Foreskin keratinocyte (primary cell): ENCODE measurements at places on chromosomes 16 and 17. TPM values are rescaled to one million over a fixed set of nuclear protein-coding genes. Genes with fewer than 3 reads are reported as not detected.

- DNase-seq, result no peak
These were observed 128.1 kb downstream of the AIPL1 start for GRCh38 chr17:6306820-6307219.

GRCh38 chr17:7109461-7110322 is 4.9 kb downstream of the ASGR2 start:
- no peak for DNase-seq

DNA sequence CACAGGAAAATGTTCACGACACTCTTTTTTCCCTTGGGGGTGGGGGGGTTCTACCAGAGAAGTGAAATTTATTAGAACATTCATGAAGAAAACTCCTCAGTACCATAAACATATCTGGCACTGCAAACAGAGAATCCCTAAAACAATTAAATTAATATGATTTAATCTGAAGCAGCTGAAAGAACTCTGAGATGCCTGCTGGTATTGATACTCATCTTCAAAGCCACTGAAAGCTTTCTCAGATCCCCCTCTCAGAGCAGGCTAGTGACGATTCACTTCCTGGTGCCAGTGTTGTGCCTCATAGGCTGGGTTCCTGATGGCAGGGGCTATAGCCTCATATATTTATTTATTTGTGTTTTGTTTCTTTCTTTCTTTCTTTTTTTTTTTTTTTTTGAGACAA is 52.7 kb downstream of the MYH10 start:
- DNase-seq, result no peak

- DNase-seq, result no peak
These were observed 46.4 kb downstream of the MYH11 start for GRCh38 chr16:15810411-15810810.

- no peak for DNase-seq
These were observed 42.5 kb upstream of the ASIC2 start for GRCh38 chr17:33335491-33336173.

Gene MAPK8IP3
- total RNA-seq, result 22.4 and 28.2 TPM in 2 replicates

- no peak for DNase-seq
These were observed at the start of gene WNT3 for GRCh38 chr17:46818316-46818928. WNT3 (minus strand) TSS chr17:46818692; CDS start chr17:46818597, 95 bp downstream.

Gene TNFSF13
- total RNA-seq, result 2.4 and 2.6 TPM in 2 replicates

DNA sequence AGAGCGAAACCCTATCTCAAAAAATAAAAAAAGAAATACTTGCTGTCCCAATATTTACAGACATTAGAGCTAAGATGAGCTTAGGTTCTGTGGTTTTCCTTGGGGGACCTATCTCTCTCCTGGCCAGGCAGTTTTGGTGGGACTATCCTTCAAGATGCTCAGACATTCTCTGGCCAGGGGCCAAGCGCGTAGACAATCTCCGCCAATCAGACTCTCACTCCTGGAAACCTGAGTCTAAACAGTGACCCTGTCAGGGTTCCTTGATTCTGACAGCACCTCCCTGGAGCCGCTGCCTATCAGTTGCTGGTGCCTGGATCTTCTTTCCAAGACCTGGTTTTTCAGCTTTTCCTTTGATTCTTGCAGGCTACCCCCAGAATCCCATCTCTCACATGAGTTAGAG is 45.6 kb downstream of the EMP2 start:
- DNase-seq, result no peak

Gene RDM1
- total RNA-seq, result 0.85 and 1.8 TPM in 2 replicates

Gene TBC1D3B
- 0.81 and 0.85 TPM in 2 replicates for total RNA-seq

- no peak for DNase-seq
These were observed 12.6 kb upstream of the ATP6V0C start for GRCh38 chr16:2500918-2501750.

GRCh38 chr17:28989028-28989427 is 16.8 kb downstream of the SEZ6 start:
- DNase-seq, result no peak

DNA sequence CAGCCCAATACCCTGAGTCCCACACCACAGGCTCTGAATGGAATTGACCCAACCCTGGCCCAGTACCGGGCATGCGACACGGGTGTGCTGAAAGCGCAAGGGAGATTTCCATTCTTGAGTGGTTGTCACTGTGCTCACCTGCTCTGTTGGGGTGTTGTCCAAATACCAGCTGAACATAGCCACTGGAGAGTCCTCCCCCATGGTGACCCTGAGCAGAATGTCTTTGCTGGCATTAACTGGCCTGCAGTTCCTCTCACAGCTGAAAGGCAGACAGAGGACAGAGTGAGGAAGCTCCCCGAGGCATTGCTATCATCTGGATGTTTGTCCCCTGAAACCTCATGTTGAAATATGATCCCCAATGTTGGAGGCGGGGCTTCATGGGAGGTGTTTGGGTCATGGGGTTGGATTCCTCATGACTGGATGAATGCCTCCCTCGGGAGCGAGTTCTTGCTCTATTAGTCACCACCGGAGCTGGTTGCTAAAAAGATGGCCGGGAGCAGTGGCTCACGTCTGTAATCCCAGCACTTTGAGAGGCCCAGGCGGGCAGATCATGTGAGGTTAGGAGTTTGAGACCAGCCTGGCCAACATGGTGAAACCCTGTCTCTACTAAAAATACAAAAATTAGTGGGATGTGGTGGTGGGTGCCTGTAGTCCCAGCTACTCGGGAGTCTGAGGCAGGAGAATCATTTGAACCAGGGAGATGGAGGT is 57.3 kb upstream of the BCO1 start:
- DNase-seq, result peak; percentile 96

GRCh38 chr16:46843898-46844642 is 13.1 kb upstream of the C16orf87 start:
- no peak for DNase-seq

- no peak for DNase-seq
These were observed 70.8 kb downstream of the XPO6 start for GRCh38 chr16:28140788-28141618.

DNA sequence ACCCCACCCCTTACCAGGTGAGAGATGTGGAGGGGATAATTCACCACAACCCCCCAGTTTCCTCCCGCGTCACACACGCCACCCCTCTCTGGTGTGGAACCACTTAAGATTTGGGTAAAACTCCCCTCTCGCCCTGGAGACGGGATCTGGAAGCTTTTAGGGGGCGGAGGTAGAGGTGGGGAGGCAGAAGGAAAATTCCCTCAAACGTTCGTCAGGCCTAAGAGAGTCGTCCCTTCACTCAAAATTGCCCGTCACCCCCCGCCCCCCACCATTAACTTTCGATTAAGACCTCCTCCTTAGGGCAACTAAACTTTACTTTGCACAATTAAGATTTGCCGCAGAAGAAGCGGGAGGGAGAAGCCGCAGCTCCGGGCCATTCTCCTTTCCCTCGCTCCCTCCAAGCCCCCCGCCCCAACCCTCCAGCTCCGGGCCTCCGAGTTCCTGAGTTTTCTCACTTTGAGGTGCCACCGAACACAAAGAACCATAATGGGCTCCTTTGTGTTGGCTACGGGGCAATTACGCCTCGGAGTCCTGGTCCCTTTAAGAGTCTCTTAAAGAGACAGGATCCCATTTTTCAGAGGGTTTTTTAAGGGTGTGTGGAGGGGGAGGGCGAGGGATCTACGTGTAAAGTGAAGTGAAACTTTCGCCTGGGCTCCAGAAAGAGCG is 985 bp upstream of the FZD2 start:
- no peak for DNase-seq

- peak; percentile 27 for DNase-seq
These were observed 82.0 kb upstream of the PLCG2 start for GRCh38 chr16:81696961-81697615.

- DNase-seq, result no peak
These were observed 80.8 kb upstream of the HSBP1 start for GRCh38 chr16:83727018-83727417.

DNA sequence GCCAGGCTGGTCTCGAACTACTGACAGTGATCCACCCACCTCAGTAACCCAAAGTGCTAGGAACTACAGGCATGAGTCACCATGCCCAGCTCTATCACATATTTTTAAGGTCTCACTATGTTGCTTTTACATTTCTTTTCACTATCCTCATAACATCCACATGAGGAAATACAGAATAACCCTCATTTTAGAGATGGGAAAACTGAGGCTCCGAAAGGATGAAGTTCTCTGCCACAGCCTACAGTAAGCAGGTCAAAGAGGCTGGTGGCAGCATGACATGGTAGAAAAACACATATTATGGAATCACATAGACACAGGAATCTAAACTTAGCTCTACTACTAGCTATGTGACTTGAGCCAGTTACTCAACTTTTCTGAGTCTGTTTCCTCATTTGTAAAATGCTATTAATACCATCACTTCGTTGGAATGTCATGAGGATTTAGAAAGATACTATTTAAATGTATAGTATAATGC is 32.2 kb downstream of the APPBP2 start:
- no peak for DNase-seq

Gene PRSS53
- 1.1 and 1.4 TPM in 2 replicates for total RNA-seq

Gene PDILT
- total RNA-seq, result not detected in 2 replicates

DNA sequence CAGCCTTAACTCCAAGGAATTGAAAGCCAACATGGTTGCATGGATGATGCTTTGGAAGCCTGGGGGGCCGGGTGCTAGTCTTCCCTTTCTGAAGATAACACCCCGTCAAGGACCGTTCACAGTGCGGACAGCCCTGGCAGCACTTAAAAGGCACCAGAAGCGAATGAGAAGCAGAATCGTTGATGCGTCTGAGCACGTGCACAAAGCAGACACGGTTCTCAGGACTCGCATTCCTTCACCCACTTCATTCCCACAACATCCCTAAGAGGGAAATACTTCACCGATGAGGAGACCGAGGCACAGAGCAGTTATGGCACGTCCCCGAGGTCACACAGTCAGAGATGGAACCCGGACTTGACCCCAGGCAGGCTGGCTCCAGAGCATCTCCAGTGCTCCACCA is 14.2 kb downstream of the TRPV1 start:
- DNase-seq, result no peak

DNA sequence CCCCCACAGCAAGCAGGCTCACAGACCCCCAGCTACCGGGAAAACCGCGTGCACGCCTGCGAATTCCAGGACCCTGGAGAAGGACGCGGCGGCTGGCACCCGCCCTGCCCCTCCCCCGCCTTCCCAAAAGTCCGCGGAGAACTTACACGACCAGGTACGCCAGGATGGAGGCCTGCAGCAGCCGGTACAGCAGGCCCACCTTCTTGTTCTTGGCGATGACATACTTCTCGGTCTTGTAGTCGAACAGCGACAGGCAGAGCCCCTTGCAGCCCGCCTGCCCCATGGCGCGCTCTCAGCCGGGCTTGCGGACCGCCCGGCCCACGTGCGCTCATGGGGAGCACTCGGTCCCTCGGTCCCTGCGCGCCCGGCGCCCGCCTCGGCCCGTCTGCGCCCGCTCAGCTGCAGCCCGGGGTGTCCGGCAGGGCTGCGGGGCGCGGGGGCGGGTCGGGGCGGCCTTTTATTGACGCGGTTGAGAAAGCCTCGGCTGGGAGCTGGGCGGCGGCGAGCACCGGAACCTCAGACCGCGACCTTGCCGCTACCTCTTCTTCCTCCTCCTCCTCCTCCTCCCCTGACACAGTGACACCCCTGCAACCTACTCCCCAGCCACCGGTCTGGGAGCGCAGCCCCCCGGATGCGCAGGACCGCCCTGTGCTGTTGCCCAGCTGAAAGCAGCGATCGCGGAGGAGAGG is at the start of gene P2RX5:
TSS of gene P2RX5 (minus strand) at position 433 of the 689 bp plus-strand sequence. CDS start at position 283, 150 bp downstream.
- DNase-seq, result no peak

Gene TMEM98
- 46.6 and 53.7 TPM in 2 replicates for total RNA-seq

DNA sequence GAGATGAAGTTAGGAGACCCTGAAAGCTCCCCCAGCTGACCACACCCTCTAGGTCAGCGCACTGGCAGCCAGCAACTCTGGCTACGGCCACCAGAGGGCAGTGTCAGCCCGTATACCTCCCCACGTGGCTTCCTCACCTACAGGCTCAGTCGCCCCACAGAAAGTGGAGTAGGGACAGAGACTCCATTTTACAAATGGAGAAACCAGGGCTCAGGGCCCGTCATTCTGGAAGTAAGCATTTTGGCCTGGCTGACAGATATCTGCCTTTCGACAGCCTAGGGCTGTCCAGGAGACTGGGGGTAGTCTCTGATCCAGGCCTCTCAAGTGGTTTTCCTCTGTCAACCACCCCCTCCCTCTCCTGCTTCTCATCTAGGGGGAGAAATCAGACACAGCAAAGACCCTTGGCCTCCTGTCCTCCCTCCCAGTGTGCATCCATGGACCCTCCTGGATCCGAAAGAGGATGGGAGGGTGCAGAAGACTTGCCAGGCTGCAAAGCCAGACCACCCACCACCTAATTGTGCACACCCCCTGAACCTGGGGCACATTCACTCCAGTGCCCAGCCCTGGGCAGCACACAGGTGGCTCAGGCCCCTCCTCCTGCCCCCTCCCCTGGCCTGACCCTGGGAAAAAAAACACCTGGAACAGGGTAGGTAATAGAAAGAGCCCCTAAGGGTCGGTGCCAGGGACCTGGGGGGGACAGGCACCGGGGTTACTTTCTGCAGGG is 3.8 kb upstream of the HAP1 start:
- DNase-seq, result peak; percentile 58

- no peak for DNase-seq
These were observed 102.2 kb upstream of the SDK2 start for GRCh38 chr17:73746314-73747073.

DNA sequence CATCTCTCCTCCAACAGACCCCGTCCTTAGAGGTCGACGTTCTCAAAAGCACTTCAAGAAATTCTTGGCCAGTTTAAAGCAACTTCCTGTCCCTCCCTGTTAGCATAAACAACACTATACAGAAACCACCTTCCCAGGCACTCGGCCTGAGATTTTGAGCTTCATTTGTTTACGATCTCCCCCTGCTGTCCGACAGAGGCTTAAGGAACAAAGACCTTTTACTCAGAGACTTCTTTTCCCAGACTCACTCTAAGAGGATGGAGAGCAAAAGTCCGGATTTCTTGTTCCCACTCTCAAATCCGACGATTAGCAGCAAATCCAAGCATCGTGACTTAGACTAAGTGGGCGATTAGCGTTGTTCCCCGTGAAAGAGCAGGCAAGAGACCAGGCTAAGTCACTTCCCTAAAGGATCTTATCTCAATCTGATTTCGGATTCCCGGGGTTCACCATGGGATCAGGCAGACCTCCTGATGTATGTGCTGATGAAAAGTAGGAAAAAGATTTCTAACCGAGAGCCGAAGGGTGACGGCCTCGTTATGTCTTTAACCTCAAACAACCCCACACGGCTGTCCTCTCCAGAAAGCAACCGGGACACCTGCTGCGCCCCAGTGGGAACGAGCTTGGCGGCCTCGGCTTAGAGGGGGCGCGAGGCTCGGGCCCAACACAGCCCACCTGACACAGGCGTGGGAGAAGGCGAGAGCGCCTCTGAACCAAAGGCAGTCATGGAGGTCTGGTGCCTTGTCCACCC is 598 bp downstream of the INPP5K start:
- DNase-seq, result peak; percentile 52

Gene NPIPA5
- total RNA-seq, result 8.0 and 10.9 TPM in 2 replicates

- peak; percentile 31 for DNase-seq
These were observed 9.4 kb downstream of the PLD6 start for GRCh38 chr17:17196776-17197175.

DNA sequence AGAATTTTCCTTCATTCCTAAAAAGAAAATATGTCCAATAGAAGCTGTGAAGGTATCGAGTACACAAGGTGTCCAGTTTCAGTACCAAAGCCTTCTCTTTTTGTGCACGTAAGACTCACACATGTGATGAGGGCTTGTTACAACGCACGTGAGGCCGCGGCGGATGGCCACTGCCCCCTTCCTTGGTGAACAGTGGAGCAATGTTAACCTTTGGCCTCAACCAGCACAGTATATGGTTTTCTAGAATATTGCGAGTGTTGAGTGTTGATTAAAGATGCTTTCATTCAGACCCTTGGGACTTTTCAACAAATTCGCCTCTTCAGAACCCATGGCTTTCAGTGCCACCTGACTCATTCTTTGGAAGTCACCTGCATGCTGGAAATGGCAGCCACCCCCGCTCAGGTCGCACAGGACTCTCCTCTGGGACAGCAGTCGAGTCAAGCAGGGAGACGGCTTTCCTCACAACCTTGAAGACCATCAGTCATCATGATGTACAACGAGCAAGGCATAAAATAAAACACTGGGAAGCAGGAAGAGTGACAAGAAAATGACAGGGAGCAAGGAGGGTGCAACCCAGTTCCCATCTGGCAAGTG is 14.5 kb downstream of the MAP1LC3B start:
- no peak for DNase-seq
